ENCODE measurements at places on chromosomes 1 and 21.

DNA sequence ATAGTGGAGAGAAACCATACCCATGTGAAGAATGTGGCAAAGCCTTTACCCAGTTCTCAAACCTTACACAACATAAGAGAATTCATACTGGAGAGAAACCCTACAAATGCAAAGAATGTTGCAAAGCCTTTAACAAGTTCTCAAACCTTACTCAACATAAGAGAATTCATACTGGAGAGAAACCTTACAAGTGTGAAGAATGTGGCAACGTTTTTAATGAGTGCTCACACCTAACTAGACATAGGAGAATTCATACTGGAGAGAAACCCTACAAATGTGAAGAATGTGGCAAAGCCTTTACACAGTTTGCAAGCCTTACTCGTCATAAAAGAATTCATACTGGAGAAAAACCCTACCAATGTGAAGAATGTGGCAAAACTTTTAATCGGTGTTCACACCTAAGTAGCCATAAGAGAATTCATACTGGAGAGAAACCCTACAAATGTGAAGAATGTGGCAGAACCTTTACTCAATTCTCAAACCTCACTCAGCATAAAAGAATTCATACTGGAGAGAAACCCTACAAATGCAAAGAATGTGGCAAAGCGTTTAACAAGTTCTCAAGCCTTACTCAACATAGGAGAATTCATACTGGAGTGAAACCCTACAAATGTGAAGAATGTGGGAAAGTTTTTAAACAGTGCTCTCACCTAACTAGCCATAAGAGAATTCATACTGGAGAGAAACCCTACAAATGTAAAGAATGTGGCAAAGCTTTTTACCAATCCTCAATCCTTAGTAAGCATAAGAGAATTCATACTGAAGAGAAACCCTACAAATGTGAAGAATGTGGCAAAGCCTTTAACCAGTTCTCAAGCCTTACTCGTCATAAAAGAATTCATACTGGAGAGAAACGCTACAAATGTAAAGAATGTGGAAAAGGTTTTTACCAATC is 80.0 kb downstream of the JMJD4 start:
- no peak for DNase-seq

DNA sequence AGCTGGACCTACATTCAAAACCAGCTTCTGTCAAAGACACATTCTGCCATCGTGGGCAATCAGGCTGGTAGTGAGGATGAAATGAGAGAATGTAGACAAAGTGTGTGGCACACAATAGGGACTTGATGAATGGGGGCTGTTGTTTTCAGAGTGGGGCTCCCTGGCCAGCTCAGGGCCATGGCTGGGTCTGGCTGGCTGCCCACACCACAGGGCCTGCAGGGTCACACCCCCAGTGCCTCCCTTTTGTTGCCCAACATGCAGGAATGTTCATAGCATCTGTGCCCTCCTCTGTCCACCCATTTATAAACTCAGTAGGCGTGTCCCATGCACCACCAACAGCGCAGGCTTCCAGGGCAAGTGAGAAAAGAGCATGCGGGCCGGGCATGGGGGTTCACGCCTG is 20.8 kb upstream of the ECE1 start:
- no peak for DNase-seq

DNA sequence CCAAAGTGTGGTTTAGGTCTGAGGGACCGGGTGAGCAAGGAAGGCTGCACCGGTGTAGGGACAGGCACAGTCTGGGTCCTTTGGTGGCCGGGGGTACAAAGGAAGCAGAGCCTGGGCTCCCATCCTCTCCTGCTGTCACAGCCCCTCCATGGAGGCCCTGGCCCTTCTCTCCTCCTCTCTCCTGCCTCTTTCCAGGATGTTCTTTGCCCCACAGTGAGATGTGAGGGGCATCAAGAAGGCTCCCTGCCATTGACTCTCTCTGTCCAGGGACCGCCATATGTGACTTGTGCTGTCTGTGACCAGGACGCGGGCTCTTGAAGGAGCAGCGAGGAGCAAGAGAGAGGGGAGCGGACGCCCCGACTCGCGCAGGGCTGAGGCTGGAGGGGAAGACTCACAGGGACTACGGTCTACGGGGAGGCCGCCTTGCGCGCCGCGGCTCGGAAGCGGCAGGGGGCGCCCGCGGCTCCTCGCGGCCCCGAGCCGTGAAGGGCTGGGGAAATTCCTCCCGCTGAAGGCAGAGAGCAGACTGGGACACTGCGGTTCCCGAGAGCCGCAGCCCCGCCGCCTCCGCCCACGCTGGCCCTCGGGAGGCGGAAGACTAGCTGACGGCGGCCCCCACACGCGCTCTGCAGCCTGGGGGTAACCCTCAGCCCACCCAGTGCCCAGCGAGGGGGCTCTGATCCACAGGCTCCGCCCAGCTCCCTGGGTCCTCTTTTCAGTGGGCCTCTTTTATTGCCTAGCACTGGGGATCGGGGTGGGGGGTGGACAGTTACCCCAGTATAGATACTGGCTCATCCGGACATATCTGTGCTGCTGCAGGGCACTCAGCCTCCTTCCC is 40.8 kb downstream of the MAB21L3 start:
- peak; percentile 59 for DNase-seq

- no peak for DNase-seq
These were observed 47.0 kb downstream of the ACTL8 start for GRCh38 chr1:17802164-17802563.

DNA sequence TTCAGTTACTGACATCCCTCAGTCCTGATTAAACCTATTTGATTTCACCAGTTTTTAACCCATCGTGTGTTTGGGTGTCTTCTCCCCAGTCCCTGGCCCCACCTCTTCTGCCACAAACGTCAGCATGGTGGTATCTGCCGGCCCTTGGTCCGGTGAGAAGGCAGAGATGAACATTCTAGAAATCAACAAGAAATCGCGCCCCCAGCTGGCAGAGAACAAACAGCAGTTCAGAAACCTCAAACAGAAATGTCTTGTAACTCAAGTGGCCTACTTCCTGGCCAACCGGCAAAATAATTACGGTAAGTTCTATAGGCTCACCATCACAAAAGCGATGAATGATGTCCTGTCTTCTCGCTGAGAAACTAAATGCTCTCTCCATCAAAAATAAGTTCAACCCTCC is 28.7 kb downstream of the NBPF3 start:
- no peak for DNase-seq
